Right forelimb (tissue), 1 donor: ENCODE measurements at places on chromosomes 7 and 10.

DNA sequence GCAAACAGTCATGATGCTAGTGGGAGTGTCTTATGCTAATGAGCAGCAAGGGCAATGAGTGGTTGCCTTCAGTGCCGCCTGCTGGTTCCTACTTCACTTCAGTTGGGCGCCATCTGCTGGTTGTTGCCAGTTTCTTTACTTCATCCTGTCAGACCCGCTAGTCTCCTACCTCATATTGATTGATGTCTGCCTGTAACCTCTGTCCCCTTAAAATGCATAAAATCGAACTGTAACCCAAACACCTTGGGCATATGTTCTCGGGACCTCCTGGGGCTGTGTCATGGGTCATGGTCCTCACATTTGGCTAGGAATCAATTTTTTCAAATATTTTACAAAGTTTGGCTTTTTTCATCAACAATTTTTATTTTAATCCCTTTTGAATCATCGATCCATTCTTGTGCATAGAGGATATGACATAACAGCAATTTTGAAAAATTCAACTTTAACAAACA lies 62.8 kb upstream of the C7orf33 start:
- DNase-seq = peak; percentile 55

GRCh38 chr10:119282446-119282845 lies 75.1 kb downstream of the GRK5 start:
- no peak for DNase-seq

GRCh38 chr7:49714182-49714581 lies 59.3 kb upstream of the VWC2 start:
- no peak for DNase-seq

- DNase-seq = no peak
Measured at GRCh38 chr10:123681285-123681684, 15.1 kb downstream of the GPR26 start.

- no peak for DNase-seq
Measured at GRCh38 chr10:95404462-95404858, 113.7 kb upstream of the PDLIM1 start.

DNA sequence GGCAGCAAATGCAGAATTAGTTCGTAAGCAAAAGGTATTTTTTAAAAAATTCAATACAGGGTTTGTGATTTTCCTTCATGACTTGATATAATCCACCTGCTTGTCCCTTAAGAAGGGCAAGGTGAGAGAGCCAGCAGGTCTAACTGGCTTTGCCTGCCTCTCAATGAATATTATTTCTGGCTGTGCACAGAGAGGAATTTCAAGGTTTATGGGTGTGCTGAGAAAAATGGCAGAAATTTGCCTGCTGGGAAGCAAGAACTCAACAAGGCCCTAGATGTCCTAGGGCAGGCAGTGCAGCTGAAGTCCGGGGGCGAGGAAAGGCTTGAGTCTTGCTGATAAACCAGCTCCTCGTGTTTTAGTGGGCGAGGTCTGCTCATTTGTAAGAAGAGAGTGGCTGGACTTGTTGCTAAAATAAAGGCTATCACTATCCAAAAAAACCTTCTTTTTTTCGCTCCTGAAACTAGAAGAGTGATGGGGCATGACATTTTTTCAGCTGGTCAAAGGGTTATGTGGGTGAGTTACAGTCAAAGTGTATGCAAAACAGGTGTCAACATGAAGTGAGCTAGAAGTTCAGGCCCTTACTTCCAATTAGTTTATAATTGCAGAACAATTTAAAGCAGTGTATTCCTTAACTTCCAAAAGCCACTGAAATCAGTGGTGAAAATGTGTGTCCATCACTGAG lies 385.8 kb upstream of the KLF6 start:
- DNase-seq = no peak

GRCh38 chr10:1054684-1055083 lies 1.5 kb upstream of the WDR37 start:
- no peak for DNase-seq

DNA sequence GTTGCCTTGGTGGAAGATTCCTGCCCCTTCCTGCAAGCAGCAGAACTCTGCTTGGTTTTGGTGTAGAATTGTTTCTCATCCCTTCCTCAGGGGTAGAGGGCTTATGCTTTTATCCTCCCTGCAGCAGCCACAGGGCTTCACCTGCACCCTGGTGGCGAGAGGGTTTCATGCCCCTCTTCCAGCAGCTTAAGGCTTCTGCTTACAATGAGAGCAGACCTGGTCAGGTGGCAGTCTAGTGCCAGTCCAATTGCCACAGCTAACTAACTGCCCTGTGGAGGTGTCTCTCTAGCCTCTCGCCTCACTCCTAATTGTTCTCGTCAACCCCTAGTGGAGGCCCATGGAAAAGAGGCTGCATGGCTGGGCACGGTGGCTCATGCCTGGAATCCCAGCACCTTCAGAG lies 19.3 kb downstream of the ACBD7 start:
- DNase-seq = no peak

DNA sequence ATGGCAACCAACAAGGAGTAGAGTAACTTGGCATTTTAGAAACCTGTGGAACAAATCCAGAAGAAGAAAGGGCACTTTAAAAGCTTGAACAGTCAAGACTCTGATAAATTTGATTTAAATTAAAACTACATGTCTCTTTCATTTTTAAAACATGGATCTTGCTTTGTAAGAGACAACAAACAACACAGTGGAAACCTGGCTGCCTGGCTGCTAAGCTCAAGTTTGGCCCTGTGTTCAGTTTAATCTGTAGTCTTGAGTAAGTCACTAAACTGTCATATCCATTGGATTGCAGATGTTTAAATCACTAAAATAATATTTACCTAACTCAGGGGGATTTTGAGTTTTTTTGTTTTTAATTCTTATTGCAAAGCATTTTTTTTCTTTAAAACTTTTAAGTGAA lies 374.9 kb upstream of the SEMA3D start:
- no peak for DNase-seq

- no peak for DNase-seq
Measured at GRCh38 chr10:110730345-110731050, 86.4 kb downstream of the RBM20 start.

DNA sequence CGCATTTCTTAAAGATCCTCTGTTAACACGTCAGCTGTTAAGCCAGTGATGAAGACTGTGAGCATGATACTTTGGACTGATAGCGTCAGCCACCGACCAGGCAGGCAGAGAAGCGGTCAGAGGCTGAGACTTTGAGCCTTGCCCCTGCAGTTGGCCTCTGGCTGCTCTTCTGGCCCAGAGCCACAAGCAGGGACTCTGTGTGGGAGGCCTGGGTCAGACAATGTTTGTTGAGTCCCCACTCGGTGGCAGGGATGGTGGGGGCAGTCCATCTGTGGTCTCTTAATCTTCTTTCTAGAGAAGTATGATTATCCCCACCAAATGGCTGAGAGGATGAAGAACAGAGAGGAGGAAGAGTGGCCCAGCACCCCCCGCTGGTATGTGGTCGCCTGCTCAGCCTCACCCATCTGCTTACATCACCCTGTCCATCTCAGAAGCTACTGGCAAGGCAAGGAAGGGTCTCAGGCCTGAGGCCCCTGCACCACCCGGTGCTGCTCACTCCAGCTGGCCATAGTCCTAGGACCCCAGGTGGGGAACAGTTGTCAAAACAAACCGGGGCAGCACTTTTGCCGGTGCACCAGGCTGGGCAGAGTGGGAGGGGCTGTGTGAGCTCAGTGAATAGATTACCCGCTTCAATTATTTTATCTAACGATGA lies 202.9 kb downstream of the GRID1 start:
- DNase-seq = no peak

DNA sequence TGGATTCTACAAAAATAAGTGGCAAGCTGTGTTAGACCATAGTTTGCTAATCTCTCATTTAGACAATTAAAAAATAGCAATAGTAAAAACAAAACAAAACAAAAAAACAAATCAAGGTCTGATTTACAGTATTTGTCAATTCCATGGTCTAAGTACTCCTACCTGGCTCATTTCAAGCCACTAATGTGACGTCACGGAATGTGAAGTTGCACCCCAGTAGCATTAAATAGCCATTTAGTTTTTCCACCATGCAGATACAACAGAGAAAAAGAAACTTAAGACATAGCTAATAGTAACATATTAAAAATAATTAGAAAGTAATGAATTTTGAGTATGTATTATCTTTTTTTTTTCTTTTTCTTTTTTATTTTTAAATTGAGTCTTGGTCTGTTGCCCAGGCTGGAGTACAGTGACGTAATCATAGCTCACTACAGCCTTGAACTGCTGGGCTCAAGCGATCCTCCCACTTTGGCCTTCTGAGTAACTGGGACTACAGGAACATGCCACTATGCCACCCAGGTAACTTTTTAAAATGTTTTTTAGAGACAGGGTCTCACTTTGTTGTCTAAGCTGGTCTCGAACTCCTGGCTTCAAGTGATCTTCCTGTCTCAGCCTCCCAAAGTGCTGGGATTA lies 101.2 kb downstream of the MKX start:
- no peak for DNase-seq

- peak; percentile 12 for DNase-seq
Measured at GRCh38 chr7:50640256-50640655, 75.1 kb upstream of the DDC start.
